ENCODE measurements at places on chromosomes 16 and 17.
A peak's percentile ranks its signal among the peaks of the same experiment; 100 is the strongest.

DNA sequence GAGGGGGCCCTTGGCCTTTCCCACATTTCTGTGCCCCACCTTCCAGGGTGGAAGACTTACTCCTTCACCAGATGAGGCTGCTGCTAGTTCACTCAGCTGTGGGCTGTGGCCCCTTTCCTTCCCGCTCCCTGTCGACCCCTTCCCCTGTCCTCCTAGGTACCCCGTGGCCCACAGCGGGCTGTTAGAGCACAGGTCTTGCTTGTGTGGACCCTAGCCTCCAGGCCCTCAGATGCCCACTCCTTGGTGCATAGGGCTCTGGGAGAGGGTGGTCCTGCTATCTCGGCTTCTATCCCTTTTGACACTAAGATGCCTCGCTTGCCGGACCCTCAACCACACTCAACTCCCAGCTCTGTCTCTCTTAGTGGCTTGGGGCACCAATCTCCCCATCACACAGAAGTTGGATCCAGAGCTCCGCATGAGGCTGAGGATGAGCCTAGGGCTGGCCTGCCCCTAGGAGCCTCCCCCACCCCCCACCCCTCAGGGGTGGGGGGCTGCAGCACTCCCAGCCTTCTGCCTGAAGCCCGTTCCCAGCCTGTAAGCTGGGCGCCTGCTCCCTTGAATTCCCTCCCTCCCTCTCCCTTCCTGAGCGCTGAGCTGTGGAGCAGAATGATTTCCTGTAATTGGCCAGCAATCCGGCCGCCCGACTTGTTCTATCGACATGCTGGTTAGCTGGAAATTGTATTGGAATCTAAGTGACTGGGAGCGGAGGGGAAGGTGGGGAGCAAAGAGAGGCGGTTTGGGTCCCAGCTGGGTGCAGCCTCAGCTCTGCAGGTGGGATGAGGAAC, 30.9 kb downstream of the DCAKD start:
- DNase-seq = no peak

- DNase-seq = no peak
Measured at GRCh38 chr16:13977177-13977576, 57.2 kb downstream of the ERCC4 start.

- no peak for DNase-seq
Measured at GRCh38 chr16:23962001-23962400, 126.2 kb downstream of the PRKCB start.

- DNase-seq = no peak
Measured at GRCh38 chr16:85162478-85163277, 50.4 kb upstream of the CIBAR2 start.

DNA sequence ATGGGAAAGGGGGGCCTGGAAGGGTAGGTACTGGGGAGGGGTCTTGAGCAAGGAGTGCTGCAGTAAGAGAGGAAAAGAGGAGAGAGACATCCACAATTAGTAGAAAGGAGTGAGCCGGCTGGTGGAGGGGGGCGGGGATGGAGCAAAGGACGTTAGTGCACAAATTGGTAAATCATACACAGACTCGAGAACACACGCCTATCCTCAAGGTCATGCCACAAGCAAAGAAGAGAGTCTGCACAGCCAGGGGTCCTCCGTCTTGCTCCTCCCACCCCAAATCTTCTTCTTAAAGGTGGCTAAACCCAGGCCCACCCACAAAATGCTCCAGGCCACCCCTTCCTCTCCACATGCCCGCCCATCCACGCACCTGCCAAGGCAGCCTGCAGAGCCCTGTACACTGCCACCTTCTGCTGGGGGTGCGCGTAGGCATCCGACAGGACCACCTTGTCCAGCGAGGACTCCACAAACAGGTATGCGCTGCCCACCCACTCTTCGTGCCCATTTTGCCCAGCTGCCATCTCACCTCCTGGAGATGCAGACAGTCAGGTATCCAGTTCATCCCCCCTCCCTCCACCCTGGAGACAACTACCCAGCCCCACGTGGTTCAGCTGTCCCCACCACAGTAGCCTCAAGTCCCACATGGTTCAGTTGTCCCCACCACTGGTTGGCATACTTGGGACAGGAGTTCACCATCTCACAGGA, 3.4 kb downstream of the TRADD start:
- DNase-seq = no peak

DNA sequence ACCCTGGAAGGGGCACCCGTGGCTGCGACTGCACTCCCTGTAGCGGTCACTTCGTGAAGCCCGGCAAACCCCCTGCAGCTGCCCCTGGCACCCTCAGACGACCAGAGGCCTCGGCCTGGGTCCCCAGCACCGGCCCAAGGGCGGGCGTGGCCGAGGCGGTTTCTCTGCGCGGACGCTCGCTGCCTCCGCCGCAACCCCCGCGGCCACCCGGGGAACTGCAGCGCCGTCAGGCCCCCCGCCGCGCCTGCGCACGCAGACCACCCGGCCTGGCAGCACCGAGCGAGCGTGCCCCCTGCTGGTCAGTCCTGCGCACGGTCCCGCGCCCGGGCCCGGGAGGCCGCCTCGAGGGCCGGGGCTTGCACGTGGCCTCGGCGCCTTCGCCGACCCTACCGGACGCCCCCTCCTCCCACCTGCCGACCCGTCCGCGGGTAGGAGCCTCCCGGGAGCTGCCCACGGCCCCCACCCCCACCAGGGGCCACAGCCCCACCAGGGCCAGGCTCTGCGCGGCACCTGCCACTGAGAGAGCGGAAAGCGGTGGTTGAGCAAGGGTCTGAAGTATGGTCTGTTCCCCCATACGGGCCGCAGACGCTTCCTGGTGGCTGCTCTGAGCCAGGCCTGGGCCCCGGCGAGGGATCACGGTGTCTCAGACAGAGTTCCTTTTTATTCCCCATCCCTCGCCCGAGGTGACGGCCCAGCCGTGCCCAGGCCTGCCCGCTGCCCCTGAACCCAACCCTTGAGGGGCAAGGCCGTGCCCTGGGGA, 11.5 kb upstream of the HS3ST6 start:
- DNase-seq = peak; percentile 91

DNA sequence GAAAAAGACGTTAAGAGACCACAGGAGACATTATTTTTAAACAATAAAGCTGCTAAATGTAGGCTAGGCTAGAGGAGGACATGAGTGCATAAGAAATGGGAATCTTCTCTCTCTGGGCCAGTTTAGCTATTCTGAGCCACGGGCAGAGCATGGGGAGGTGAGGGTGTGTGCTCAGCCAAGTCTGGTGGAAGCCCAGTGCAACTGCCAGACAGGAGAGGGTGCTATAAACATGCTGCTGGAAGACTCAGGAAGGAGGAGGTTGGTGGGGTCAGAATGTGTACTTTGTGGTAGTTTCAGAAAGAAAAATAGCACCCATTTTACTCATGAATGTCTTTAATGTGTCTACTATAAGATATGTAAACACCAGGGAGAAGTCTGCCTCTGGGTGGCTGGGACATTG, 5.9 kb upstream of the SDK2 start:
- no peak for DNase-seq

- DNase-seq = no peak
Measured at GRCh38 chr17:76561332-76561731, 21.5 kb downstream of the PRCD start.

DNA sequence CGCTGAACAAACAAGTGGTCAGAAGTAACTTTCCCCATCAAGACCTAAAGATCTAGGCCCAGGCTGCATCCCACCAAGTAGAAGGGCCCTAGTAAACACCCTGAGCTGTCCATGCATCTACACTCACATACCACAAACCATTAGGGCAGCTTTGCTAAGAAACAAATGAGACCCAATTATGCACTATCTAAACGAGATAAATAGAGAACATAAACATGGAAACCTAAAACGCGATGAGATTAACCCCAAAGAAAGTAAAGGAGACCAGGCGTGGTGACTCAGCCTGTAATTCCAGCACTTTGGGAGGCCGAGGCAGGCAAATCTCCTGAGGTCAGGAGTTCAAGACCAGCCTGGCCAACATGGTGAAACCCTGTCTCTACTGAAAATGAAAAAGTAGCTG, 5.8 kb downstream of the TXNDC11 start:
- no peak for DNase-seq

- no peak for DNase-seq
Measured at GRCh38 chr16:66741169-66741900, 10.1 kb downstream of the DYNC1LI2 start.

DNA sequence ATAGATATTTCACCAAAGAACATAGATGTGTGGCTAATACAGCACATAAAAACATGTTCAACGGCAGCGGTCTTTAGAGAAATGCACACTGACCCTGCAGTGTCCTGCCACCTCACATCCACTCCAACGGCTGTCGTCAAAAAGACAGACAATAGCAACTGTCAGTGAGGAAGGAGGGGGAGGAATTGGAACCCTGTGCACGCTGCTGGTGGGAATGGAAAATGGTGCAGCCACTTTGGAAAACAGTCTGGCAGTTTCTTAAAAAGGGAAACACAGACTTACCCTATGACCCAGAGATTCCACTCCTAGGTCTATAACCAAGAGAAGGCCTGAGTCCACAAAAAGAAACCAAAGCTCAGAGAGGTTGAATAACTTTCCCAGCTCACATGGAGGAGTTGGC, 7.7 kb downstream of the CEP295NL start:
- no peak for DNase-seq

- DNase-seq = no peak
Measured at GRCh38 chr16:81514041-81514559, 69.5 kb downstream of the CMIP start.

DNA sequence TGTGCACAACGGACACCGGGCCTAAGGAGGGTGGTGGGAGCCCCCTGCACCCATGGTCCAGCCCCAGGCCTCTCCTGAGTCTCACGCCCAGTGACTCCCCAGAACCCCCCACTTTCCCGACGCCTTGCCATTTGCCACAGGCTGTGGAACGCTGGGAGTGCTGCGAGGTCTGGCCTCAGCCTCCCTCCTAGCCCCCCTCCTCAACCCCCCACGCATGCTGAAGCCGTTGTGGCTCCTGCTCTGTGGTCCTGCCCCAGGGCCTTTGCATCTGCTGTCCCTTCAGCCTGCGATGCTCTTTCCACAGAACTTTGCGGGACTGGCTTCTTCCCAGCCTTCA, 226.0 kb upstream of the GSE1 start:
- no peak for DNase-seq

Measured in activated T-cell treated with anti-CD3 and anti-CD28 coated beads for 4 hours (primary cell).